HT-29 (cell line): ENCODE measurements at places on chromosomes 1 and 21. TPM values are rescaled to one million over a fixed set of nuclear protein-coding genes. Genes with fewer than 3 reads are reported as not detected.

Gene DCLRE1B
- 6.2 and 7.3 TPM in 2 replicates for total RNA-seq

Gene LAD1
- total RNA-seq: 216 and 238 TPM in 2 replicates

Gene EPHA2
- total RNA-seq: 302 and 331 TPM in 2 replicates

Gene DNAI4
- 0.68 and 1.4 TPM in 2 replicates for total RNA-seq

Gene DMRTA2
- not detected in 2 replicates for total RNA-seq

Gene CYP4Z1
- total RNA-seq: not detected in 2 replicates

Gene ITGB3BP
- 14.1 and 16.9 TPM in 2 replicates for total RNA-seq

Gene SLC45A1
- total RNA-seq: not detected in 2 replicates

Gene DNAH14
- total RNA-seq: 2.2 and 3.9 TPM in 2 replicates

Gene COL8A2
- not detected in 2 replicates for total RNA-seq

Gene SESN2
- 15.1 and 19.3 TPM in 2 replicates for total RNA-seq

Gene CTNNBIP1
- total RNA-seq: 12.2 and 16.4 TPM in 2 replicates

Gene TCHHL1
- total RNA-seq: not detected in 2 replicates

Gene PTPN14
- 5.9 and 11.0 TPM in 2 replicates for total RNA-seq

Gene RASSF5
- total RNA-seq: 7.9 and 8.8 TPM in 2 replicates

Gene SH3BGR
- total RNA-seq: 0.89 TPM in 1 of 2 replicates, not detected in the other

Gene TBX19
- total RNA-seq: 0.81 and 1.4 TPM in 2 replicates

Gene CLCA2
- total RNA-seq: not detected in 2 replicates

Gene CFAP141
- total RNA-seq: not detected in 2 replicates

Gene VPS72
- 48.9 and 49.1 TPM in 2 replicates for total RNA-seq

Gene TNFSF18
- total RNA-seq: not detected in 2 replicates

Gene RGS16
- total RNA-seq: 3.1 and 5.1 TPM in 2 replicates

Gene RHD
- total RNA-seq: 0.66 TPM in 1 of 2 replicates, not detected in the other

Gene CFHR4
- total RNA-seq: not detected in 2 replicates

Gene ZBTB8B
- not detected in 2 replicates for total RNA-seq

Gene SH2D5
- total RNA-seq: 0.55 and 3.6 TPM in 2 replicates

Gene SPATA46
- not detected in 2 replicates for total RNA-seq

Gene NCSTN
- total RNA-seq: 26.0 and 30.9 TPM in 2 replicates

Gene FMN2
- total RNA-seq: not detected in 2 replicates

Gene TIE1
- not detected in 2 replicates for total RNA-seq

Gene CYP4B1
- total RNA-seq: 0.23 TPM in 1 of 2 replicates, not detected in the other

Gene ARHGAP30
- total RNA-seq: 0.58 and 0.86 TPM in 2 replicates

Gene TNFSF4
- 0.03 TPM in 2 replicates for total RNA-seq

Gene APH1A
- 117 and 138 TPM in 2 replicates for total RNA-seq

Gene SERPINC1
- total RNA-seq: not detected in 2 replicates

Gene LCE1F
- total RNA-seq: not detected in 2 replicates

Gene DIO1
- total RNA-seq: not detected in 2 replicates

Gene TTC34
- total RNA-seq: 0.36 and 0.39 TPM in 2 replicates
